ENCODE measurements at places on chromosomes 16 and 17.

- no peak for DNase-seq
Measured at GRCh38 chr16:2819179-2819938, 2.3 kb downstream of the PRSS21 start.

- no peak for DNase-seq
Measured at GRCh38 chr17:42345396-42346073, 42.7 kb downstream of the STAT3 start.

- no peak for DNase-seq
Measured at GRCh38 chr16:27240948-27241531, 27.5 kb downstream of the NSMCE1 start.

DNA sequence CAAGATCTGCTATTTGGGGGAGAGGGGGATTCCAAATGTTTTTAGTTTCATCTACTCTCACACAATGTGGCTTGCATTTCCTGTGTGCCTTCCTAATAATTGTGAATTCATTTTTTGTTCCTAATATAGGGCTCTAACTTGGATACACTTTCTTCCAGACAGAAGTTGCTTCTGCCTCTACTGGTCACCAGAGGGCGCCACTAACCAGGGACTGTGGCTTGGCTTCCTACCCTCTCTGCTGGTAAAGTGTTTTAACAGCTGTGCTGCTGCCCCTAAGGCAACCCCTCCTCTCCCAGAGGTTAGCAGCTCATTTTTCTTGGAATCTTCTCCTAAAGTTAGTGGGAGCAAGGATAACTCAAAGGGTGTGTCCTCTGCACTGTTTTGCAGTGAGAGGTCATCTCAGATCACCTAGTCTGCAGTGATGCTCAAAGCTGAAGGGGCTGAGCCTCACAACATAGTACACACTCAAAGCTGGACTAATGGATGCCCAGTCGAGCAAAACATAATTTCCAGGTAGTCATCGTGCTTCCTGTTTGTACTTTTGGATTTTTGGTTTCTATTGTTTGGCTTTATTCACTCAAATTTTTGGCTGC, 5.0 kb upstream of the PRSS54 start:
- no peak for DNase-seq

DNA sequence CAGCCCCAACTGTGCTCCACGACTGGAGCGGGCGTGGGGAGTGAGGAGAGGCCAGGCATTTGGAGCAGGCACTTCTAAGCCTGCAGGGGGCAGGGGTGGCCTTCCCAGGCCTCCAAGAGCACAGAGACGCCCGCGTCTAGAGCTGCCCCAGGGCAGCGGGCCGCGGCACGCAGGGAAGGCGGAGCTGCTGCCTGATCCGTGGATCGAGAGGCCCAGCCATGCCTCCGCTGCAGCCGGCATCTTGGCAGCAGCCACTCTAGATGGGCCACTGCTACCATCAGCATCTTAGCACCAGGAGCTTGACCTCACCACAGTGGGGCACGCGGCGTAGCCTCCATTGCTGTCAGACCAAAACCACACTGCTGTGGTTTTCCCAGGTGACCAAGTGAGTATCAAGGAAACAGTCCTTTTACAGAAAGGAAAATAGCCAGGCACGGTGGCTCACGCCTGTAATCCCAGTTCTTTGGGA, 20.4 kb upstream of the WDR45B start:
- DNase-seq, result peak; percentile 15

- no peak for DNase-seq
Measured at GRCh38 chr17:78147315-78147998, 1.3 kb downstream of the C17orf99 start.

DNA sequence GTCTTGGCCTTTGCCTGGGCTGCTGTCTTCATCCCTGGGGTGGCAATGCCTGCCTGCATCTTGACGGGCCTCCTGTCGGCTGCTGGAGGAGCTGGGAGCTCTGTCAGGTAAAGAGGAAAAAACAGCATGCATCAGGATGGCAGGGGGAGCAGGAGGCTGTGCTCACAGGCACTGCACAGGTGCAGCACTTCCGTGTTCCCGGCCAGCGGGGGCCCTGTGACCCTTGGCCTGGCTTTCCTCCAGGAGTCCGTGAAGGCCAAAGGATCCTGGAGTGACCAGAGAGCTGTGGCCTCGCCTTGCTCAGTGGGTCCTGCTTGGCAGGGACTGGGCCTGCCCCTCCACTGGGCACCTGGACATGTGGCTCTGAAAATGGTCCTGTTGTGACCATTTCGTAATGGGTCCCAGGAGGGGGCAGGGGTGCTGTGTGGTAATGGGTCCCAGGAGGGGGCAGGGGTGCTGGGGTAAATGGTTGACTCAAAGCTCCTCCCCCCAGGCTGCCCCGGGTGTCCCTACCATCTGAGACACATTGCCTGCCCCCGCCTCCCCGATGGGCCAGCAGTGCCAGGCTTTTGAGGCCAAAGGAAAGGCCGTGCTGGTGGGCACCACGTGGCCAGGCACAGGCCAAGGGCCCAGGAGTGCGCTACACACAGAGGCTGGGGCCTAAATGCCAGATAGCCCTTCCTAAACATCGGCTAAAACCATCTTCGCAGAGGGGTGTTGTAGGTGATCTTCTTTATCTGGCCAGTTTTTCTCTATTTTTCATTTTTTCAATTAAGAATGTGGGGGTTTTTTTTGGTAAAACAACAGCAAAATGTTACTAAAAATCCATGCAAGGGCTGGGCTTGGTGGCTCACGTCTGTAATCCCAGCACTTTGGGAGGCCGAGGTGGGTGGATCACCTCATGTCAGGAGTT, 4.0 kb upstream of the FASN start:
- DNase-seq, result no peak

DNA sequence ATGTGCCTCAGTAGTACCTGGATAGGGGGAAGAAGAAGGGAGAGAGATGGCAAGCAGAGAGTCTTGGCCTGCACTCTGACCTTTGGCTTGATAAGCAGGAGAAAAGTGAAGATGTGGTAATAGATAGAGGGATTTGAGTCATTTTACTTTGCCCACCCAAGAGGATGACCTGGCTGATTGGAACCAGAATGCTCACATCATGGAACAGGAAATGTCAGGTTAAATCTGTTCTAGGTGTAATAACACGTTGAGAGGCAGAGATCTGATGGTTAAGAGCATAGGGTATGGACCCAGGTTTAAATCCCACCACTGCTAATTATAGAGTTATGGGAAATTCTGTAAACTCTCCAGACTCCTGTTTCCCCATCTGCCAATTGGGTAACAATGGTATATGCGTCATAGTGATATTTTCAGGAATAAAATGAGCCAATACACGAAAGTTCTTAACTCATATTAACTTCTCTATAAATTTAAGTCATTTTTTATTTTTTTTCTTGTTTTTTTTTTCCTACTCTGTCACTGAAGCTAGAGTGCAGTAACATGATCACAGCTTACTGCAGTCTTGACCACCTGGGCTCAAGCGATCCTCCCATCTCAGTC, 8.1 kb upstream of the CCL18 start:
- no peak for DNase-seq

DNA sequence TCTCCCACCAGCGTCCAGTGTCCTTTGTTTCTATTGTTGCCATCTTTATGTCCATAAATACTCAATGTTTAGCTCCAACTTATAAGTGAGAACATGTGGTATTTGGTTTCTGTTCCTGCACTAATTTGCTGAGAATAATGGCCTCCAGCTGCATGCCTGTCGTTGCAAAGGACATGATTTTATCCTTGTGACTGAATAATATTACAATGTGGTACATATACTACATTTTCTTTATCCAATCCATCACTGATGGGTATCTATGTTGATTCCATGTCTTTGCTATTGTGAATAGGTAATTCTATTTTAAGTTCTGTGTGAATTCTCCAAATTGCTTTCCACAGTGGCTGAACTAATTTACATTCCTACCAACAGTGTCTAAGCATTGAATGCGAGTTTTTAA, 578.6 kb upstream of the CA10 start:
- no peak for DNase-seq

- no peak for DNase-seq
Measured at GRCh38 chr16:74788108-74788507, 13.5 kb upstream of the FA2H start.

DNA sequence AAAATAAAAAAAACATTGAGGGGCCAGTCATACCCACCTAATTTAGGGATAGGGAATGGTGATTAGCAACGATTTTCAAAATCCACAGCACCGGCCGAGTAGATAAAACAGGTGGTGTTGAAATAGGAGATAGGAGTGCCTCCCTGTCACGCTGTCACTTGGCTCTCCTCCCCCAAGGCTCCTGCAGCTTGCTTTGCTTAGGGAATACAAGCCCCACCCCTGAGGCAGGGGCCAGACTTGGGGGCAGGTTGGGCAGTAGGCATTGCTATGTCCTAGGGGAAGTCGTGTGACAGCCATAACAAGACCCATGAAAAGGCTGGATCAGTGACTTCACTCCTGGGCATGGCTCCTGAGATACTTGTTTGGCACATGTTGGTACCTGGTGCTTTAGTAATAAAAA, 25.8 kb downstream of the POLR2A start:
- no peak for DNase-seq

DNA sequence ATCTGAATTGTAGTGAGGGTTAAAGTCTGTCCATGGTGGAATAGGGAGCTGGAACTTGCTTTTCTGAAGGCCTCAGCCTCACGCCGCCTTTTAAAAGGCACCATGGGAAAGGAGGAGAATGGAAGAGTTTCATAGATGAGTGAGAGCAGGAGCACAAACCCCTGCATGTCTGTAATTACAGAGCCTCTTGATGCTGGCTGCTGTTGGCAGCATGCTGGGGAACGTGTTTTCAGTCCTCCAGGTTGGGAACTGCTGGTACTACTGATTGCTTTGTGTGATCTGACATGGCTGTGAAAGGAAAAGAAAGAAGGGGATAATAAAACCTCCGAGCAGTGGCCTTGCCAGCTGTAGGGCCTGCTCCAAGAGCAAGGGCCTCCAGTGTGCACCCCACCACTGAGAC, 16.8 kb upstream of the DYNLL2 start:
- DNase-seq, result no peak

DNA sequence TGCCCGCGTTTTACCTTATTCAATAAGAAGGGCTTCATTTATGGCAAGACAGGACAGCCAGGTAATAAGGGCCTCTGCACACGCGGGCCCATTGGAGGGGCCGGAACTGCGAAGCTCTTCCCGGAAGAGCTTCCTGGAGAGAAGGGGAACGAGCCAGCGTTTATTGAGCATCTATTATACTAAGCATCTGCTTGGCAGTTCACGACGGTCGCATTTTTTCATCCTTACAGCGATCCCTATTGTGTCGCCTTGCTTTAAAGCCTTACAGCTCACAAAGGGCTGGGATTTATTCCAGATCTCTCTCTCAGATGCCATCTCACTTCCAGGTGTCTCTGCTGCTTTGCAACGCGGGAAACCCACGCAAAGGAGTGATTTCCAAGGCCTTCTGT, 546 bp downstream of the ZPBP2 start:
- DNase-seq, result no peak

DNA sequence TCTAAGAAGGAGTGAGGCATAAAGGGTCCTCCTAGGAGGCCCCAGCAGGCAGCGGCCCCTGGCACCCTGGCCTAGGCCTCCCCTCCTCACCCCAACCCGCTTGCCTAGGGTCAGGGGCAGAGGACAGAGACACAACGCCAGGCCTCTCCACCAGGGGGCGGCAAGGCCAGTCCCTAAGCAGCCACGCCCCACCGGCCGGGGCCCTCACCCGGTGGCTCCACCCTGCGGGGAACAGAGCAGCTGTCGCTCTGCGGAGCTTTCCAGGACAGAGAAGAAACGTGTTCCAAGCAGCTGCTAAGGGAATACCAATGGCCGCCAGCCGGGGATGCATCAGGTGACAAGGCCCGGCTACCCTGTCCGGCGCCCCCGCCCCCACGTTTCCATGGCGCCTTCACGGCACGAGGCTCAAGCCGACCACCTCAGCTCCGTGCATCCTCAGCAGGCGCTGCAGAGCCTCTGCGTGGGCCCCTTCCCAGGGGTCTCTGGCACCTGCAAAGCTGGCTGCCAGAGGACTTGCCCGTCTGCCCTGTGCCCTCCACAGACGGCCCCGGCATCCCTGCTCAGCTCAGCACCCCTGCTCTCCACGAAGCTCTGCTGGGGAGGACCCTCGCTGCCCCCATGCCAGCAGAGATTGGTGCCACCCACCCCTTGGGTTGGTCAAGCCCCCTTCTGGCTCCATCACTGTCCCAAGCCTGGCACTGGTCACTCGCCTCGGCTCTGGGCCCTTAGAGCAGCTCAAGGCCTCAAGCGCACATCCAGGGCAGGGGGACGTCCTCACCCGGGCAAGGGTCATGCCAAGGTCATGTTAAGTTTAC, 5.6 kb downstream of the ZNF598 start:
- DNase-seq, result peak; percentile 39

GRCh38 chr16:89700649-89701424, 668 bp downstream of the SPATA2L start:
- no peak for DNase-seq

- no peak for DNase-seq
Measured at GRCh38 chr17:6456914-6457687, 12.8 kb downstream of the PIMREG start.

- DNase-seq, result no peak
Measured at GRCh38 chr16:49419006-49419405, 45.4 kb downstream of the C16orf78 start.

DNA sequence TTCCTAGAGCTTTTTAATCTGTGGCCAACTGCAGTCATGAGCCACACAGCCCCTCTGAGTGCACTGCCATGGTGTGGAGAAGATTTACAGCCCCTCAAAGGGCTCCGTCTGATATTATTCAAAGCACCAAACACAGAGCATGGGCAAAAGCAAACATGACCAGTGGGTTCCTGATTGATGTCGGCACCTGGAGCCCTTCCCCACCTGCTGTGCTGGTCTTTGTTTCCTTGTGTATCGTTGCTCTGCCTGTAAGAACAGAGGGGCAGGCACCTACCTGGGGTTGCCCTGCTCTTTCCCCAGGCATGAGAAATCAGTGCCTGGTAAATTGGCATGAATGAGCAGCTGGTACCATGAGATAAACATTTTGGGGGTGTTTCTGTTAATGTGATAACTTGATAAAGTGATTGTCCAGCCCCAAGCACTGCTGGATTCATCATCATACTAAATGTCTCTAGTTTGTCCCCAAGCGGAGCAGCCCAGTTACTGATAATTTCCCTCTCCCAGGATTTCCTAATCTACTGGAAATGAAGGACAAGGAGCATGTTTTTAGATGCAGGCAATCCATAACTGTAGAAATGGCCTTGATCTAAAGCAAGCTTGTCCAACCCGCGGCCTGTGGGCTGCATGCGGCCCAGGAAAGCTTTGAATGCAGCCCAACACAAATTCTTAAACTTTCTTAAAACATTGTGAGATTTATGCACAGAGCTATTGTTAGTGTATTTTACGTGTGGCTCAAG, 5.0 kb upstream of the SPIRE2 start:
- DNase-seq, result no peak

DNA sequence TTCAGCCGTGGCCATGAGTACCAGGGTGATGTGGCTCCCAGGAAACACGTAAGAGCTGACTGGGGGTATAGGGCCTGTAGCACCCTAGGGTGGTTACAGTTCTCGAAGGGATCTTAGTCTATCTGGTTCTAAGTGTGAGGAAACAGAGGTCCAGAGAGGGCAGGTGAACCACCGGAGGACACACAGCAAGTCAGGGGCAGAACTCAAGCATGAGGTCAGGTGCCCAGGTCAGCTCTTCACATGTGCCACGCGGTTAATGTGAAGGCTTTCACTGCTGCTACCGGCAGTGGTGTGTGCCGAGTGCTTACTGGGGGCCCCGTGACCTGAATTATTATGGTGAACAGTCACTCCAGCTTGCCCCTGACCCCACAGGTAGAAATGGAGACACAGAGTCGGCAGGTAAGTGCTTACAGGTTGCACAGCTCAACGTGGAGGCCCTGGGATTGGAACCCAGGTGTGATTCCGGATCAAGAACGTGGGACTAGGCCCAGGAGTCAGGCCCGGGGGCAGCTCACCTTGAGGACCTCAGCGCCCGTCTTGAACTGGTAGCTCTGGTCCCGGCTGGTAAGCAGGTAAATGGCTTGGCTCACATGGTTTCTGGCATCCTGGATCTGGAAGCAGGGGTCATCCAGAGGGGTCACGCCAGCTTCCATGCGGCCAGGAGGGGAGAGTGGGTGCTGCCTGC, 3.1 kb downstream of the ROGDI start:
- no peak for DNase-seq

All from fibroblast of skin of left quadriceps (primary cell).